Activated CD8-positive, alpha-beta T cell treated with anti-CD3 and anti-CD28 coated beads, Interleukin-2, amount 10 ng/mL, durations not matched to agents 7 days and 5 days (primary cell): ENCODE measurements at places on chromosomes 1 and 21. TPM values are rescaled to one million over a fixed set of nuclear protein-coding genes. Genes with fewer than 3 reads are reported as not detected.

- peaks cover 8% of the 10 kb centered on the region for H3K36me3 ChIP-seq
- DNase-seq: no peak
- H3K27me3 ChIP-seq: no peaks in the 10 kb centered on the region
Observed at GRCh38 chr1:181100015-181100905, 11.8 kb downstream of the IER5 start.

DNA sequence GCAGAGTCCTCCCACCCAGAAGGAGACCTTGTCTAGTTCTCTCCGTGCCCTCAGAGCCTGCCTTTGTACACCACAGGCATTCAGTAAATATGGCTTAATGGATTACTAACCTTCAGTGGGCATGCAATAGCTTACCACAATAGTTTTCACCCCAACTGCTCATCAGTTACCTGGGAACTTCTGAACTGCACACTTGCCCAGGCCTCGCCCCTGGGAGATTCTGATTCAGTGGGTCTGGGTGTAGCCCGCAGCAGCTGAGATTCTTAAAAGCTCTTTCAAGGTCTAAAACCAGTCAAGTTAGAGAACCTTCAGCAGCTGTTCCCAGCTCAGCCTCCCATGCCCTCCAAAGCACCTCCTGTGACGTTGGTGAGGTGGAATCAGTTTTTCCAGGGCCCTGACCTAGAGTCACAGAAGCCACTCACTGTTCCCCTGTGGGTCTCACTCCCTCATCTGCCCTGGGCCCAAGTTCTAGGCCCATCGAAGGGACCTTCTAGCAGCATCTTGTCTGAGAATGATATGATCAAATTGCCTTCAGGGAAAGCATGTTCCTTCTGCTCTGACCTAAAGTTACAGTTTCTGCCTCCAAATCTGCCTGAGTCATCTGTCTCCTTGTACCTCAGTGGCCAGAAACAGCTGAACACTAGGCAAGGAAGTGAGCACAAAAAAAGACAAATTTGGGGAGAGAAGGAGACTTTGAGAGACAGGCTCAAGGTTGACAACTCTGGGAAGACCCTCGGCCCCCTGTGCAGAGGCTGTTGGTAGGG is 10.8 kb downstream of the ASAP3 start:
- H3K27ac ChIP-seq: no peak overlapping the region
- H3K27me3 ChIP-seq: peaks cover 10% of the 10 kb centered on the region
- no peaks in the 10 kb centered on the region for H3K4me1 ChIP-seq
- no peaks in the 10 kb centered on the region for H3K36me3 ChIP-seq
- no peak for DNase-seq

DNA sequence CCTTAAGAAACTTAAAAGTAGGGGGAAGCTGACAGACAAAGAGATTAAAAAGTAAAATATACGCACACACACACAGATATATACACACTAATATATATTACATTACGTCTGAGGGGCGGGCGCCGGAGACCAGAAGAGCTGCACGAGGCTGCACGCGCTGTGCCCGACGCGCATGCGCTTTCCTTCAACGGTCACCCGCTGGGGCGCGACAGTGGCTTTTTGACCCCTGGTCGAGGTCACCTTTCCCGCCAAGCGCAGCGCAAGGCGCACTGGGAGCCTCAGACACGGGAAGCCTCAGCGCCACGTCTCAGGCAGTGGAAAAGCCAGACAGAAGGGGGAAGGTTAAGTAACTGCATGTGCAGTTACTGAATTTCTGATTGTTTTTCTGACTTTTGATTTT is at the start of gene HORMAD1:
Gene HORMAD1, minus strand, starts transcription at position 193 of the 400 bp plus-strand sequence. CDS start 1,390 bp downstream, outside the sequence.
- peaks cover 7% of the 10 kb centered on the region for H3K27me3 ChIP-seq
- H3K36me3 ChIP-seq: no peaks in the 10 kb centered on the region
- H3K27ac ChIP-seq: no peak within 1 kb of the TSS
- no peaks in the 10 kb centered on the region for H3K4me1 ChIP-seq
- no peak for DNase-seq

DNA sequence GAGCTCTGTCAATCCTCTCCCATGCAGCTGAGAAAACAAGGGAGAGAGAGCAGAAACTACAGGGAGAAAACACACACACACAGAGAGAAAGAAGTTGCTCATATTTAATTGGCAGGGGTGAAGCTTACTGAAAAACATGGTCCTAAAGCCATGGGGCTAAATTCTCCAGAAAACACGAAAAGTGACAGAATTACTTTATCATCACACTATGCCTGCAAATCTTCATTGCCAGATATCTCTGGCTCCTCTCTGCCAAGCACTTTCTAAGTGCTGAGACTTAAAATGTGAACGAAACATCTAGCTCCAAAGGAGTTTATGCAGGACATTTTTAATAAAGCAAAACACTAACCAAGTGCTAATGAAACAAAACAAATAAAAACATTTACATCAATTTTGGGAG is 134.1 kb downstream of the DAB1 start:
- no peaks in the 10 kb centered on the region for H3K4me1 ChIP-seq
- no peak for DNase-seq
- no peaks in the 10 kb centered on the region for H3K36me3 ChIP-seq
- peaks cover 2% of the 10 kb centered on the region for H3K27me3 ChIP-seq

DNA sequence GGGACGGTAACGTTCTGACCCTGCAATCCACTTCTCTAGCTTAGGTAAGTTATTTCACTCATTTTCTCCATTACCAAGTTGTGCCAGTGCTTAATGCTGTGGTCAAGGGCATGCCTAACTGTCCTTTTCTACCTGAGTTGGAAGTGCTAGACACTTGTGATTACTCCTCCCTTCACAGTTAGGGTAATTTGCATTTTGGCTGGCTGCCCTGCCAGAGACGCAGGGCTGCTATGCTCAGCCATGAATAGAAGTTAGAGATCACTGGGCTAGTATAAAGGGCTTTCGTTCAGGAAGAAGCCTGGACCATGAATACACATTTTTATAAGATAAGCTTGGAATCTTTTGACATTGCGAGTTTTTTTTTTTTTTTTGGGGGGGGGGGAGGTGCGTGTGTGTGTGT is 633.2 kb upstream of the NEGR1 start:
- H3K4me3 ChIP-seq: no peak overlapping the region
- no peak overlapping the region for H3K27ac ChIP-seq
- H3K36me3 ChIP-seq: no peaks in the 10 kb centered on the region
- H3K4me1 ChIP-seq: no peaks in the 10 kb centered on the region
- no peaks in the 10 kb centered on the region for H3K27me3 ChIP-seq

- DNase-seq: no peak
- H3K36me3 ChIP-seq: peaks cover 29% of the 10 kb centered on the region
- peak overlapping the region; percentile 94 for H3K4me3 ChIP-seq
- H3K4me1 ChIP-seq: peaks cover 32% of the 10 kb centered on the region
- peak overlapping the region; percentile 99 for H3K27ac ChIP-seq
Observed at GRCh38 chr1:46301406-46301807, 2.0 kb downstream of the LRRC41 start.

- H3K4me3 ChIP-seq: no peak overlapping the region
- H3K27me3 ChIP-seq: no peaks in the 10 kb centered on the region
- no peak for DNase-seq
- H3K27ac ChIP-seq: no peak overlapping the region
Observed at GRCh38 chr1:81998165-81998564, 197.4 kb downstream of the ADGRL2 start.

GRCh38 chr1:246122071-246122470 is 385.0 kb downstream of the SMYD3 start:
- DNase-seq: no peak
- no peaks in the 10 kb centered on the region for H3K27me3 ChIP-seq
- H3K27ac ChIP-seq: no peak overlapping the region
- H3K36me3 ChIP-seq: no peaks in the 10 kb centered on the region
- H3K4me3 ChIP-seq: no peak overlapping the region

DNA sequence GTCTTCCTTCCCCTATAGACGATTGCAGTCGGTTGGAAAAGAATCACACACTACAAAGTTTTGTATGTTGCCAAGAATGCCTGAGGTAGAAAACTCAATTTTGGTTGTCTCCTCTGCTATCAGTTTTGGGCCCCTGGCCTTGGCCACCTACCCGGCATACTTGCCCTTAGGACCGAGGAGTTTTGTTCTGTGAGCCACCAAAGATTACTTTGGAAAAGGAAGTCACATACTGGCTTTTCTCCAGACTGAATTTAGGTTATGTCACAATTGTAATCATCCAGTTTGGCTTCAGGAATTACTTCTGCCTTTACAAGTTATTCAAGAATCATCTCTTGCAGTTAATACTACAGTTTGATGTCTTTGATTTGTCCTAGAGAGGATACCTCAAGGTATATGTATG is 71.4 kb downstream of the RGL1 start:
- DNase-seq: no peak
- H3K36me3 ChIP-seq: peaks cover 2% of the 10 kb centered on the region
- no peak overlapping the region for H3K27ac ChIP-seq
- H3K4me1 ChIP-seq: peaks cover 13% of the 10 kb centered on the region
- no peak overlapping the region for H3K4me3 ChIP-seq

DNA sequence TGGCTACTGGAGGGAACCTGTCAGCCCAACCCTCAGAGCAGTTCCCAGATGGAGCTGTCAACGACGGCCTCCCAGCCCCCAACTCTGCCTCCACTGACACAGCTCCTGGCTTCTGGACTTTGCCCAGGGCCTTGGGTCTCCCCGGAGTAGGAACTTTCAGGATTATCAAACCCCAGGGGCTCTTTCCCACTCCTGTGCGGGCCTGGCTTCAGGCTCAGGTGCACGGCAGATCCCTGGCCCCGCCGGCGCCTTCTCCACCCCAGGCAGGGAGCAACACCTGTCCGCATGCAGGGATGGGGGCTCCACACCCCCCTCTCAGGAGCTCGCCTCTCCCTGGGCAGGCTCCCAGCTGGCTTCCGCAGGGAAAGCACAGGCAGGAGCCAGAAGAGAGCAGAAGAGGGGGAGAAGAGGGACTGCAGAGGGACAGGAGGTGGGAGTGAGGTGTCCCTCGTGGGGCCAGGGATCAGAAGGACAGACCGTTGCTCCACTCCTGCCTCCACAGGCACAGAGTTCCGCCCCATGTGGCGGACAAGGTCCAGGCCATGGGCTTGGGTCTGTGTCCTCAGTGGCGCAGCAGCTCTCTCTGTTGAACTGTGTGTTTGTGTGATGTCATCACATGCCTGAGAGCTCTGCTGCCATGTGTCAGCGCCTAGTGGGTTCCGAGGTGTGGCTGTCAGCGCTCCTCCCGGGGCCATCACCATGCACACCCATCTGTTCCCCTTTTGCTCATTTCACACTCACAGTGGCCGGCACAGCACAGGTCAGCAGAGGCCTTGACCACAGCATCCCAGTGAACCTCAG is 107.7 kb downstream of the PDE9A start:
- H3K4me1 ChIP-seq: no peaks in the 10 kb centered on the region
- no peak overlapping the region for H3K27ac ChIP-seq
- no peaks in the 10 kb centered on the region for H3K36me3 ChIP-seq
- no peak overlapping the region for H3K4me3 ChIP-seq
- no peaks in the 10 kb centered on the region for H3K27me3 ChIP-seq

- H3K4me3 ChIP-seq: peak overlapping the region; percentile 53
- H3K36me3 ChIP-seq: no peaks in the 10 kb centered on the region
- H3K27me3 ChIP-seq: peaks cover 21% of the 10 kb centered on the region
- DNase-seq: peak; percentile 87
- H3K27ac ChIP-seq: no peak overlapping the region
Observed at GRCh38 chr1:154760469-154760933, 109.6 kb downstream of the KCNN3 start.

- DNase-seq: no peak
- H3K27ac ChIP-seq: no peak overlapping the region
- no peak overlapping the region for H3K4me3 ChIP-seq
- no peaks in the 10 kb centered on the region for H3K36me3 ChIP-seq
- H3K27me3 ChIP-seq: no peaks in the 10 kb centered on the region
- H3K4me1 ChIP-seq: no peaks in the 10 kb centered on the region
Observed at GRCh38 chr1:105785021-105785420, 1271.5 kb upstream of the PRMT6 start.

GRCh38 chr1:228210076-228210651 is 2.3 kb downstream of the OBSCN start:
- H3K27ac ChIP-seq: no peak overlapping the region
- H3K4me1 ChIP-seq: peaks cover 6% of the 10 kb centered on the region
- peaks cover 2% of the 10 kb centered on the region for H3K27me3 ChIP-seq
- H3K36me3 ChIP-seq: no peaks in the 10 kb centered on the region

DNA sequence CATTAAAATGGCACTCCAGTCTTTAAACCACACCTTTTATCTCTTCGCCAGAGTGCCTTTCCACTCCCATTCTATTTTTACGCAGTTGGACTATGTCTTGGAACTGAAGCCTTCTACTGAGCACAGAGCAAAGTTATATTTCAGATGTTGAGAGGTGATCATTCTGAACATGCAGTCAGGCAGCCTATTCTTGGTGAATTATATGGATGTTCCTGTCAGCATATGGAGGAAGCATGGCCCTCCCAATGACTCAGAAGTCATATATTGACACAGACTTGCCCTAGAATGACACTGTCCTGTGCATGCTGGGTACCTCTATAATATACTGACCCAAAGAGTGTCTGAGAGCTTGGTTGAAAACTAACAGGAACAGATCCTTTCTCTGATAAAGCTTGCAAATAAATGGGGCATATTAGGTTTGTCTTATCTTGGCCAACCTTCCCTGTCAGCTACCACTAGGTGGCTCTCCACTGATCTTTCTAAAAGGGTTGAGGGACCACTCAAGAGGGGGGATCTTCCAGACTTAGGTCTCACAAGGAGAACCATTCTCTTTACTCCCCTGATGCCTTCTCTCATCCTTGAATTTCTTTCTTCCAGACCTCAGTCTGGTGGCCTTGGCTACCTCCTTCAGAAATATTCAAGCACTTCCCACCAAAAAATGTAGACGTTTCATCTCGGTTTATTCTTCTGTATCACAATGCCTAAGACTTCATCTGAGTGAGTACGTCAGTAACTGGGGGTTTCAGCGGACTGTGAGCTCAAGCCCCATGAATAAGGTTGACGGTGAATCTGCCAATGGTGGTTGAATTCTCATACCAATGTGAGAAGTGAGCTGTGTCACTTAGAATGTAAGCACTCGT is 11.8 kb upstream of the ALG14 start:
- H3K27ac ChIP-seq: no peak overlapping the region
- H3K4me3 ChIP-seq: no peak overlapping the region
- H3K36me3 ChIP-seq: no peaks in the 10 kb centered on the region
- peaks cover 4% of the 10 kb centered on the region for H3K4me1 ChIP-seq

DNA sequence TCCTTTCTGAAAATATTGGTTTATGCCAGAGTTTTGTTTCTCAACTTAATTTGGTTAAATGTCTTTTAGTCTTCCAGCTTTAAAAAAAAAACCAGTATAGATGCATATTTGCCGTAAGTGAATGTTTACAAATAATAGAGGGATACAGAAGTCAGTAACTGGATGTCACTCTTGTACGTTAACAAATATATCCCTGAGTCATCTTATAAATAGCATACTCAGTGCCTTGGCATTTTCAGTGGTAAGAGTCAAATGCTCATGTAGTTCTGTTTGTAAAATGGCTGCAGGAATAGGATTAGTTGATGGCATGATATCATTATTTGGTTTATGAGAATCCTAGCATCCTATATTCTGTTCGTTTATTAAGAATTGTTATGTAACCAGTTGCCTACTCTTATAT is 55.4 kb downstream of the SPEN start:
- no peak overlapping the region for H3K4me3 ChIP-seq
- H3K27me3 ChIP-seq: no peaks in the 10 kb centered on the region
- H3K27ac ChIP-seq: no peak overlapping the region
- H3K4me1 ChIP-seq: peaks cover 23% of the 10 kb centered on the region
- H3K36me3 ChIP-seq: peaks cover 11% of the 10 kb centered on the region
- no peak for DNase-seq

Gene ZNF124
- total RNA-seq: 29.1 TPM

Gene GLIS1
- not detected for total RNA-seq

Gene CD1E
- total RNA-seq: not detected

Gene C8B
- total RNA-seq: not detected

Gene C1orf87
- not detected for total RNA-seq

Gene ATF3
- 12.5 TPM for total RNA-seq

Gene CD52
- 1,112 TPM for total RNA-seq

Gene EPHA2
- total RNA-seq: not detected

Gene PAQR6
- total RNA-seq: 8.6 TPM
